ENCODE measurements at places on chromosomes 7 and 10.

DNA sequence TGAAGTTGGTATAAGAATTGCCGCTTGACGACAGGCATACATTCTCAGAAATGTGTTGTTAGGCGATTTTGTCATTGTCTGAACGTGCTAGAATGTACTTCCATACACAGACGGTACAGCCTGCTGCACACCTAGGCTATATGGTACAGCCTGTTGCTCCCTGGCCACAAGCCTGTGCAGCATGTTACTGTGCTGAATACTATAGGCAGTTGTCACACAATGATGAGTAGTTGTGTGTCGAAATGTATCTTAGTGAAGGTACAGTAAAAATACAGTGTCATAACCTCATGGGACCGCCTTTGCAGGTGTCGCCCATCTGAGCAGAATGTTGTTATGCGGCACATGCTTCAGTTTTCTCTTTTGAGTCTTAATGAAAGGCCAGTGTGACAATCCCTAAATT, 66.5 kb downstream of the SHH start:
- no peak for DNase-seq

GRCh38 chr7:26279405-26279804, 12.3 kb upstream of the SNX10 start:
- no peak for DNase-seq

- DNase-seq, result peak; percentile 79
These were observed 2.3 kb upstream of the DRGX start for GRCh38 chr10:49398000-49398861.

DNA sequence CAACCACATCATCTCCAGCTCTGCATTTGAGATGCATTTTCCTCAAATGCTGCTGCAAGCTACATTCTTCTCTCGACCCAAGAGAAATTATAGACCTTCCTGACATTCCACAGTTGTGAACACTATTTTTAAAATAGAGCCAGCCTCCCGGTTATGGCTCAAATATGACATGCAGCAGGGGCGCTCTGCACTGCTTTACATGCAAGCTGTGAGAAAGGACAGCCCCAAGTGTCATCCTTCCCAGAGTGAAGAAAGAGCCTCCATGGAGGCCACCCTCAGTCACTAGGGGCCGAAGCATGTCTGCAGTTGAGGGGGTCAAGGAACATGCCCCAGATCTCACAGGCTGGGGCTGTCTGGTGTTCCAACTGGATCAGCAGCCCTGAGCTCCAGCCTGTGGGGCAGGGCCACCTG, 63.9 kb upstream of the CHST15 start:
- DNase-seq, result no peak

DNA sequence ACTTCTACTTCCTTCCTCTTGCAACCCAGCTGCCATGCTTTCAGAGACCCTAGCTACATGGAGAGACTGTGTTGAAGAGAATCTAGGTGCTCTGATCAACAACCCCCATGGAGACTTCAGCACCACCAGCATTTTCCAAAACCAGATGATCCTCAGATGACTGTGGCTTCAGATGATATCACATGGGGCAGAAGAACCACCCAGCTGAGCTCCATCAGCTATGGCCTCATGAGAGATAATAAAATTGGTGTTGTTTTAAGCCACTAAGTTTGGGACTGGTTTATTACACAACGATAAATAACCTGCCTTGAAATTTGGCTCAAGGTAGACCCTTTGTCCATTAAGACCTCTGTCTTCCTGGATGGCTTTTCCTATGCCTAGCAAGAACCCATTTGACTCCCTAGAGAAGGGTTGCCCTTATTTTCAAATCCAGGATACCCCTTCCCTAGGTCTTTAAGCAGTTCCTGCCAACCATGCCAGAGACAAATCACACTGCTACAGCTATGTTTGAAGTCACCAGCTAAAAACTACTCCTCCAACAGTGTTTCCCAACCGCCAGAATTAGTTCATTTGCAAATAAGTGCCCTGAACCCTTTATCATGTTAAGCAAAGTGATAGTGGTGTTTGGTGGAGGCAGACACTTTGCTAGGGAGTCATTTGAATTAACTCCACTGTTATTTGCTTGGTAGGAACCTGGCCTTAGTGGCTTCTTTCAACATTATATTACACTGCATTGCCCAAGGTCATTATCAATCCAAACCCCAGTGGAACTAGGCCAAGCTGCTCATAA, 136.9 kb upstream of the PALS2 start:
- DNase-seq, result no peak

DNA sequence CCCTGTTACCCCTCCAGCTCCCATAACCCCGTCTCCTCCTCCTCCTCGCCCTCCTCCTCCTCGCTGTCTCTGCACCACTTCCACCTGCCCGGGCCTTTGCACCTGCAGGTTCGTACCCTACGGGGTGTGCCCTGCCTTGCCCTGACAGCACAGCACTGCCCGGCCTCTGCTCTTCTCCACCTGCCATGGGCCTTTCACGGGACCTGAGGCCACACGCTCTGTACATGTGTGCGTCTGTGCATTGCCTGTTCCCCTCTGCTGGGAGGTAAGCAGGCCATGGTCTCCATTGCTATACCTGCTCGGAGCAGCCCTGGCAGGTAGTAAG, 40.0 kb downstream of the MICALL2 start:
- no peak for DNase-seq

GRCh38 chr7:11623093-11623678, 208.8 kb downstream of the THSD7A start:
- peak; percentile 33 for DNase-seq

DNA sequence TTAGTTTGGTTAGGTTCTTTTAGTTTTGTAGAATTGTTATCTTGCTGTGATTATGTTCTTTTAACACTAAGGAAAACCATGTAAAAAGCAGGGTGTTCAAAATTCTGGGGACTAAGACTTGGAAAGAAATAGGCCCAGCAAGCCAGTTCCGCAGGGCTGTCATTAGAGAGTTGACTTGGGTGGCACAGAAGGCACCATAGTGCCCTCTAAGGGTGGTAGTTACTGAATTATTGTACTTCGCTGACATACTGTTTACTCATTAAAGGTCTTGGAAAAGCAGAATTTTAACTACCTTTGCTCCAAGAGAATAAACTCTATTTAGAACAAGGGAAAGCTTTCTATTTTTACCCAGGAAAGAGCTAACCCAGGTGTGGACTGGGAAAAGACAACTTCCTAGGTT, 86.5 kb downstream of the OTUD1 start:
- DNase-seq, result peak; percentile 71

DNA sequence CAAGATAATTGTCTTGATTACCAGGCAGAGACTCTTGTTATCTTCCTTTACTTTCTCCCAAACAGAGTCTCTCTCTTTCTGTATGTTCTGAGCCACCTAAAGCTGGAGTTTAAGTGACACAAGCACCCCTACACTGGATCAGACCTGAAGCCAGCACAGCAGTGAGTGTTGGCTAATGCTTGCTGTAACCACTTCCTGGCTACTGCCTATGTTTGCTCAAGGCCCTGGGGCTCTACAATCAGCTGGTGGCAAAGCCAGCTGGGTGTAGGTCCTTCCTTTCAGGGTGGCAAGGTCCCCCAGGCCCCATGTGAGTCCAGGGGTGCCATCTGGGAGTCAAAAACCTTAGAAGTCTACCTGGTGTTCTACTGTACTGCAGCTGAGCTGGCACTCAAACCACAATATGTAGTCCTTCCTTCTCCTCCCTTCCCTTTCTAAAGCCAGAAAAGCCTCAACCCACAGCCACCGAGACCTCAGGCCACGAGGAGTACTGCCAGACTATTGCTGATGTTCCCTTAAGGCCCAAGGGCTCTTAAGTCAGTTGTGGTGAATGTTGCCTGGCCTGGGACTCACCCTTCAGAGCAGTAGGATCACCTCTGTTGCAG, 416.3 kb downstream of the ADRA2A start:
- DNase-seq, result peak; percentile 15

- no peak for DNase-seq
These were observed 5.1 kb downstream of the LRRC72 start for GRCh38 chr7:16531707-16532106.

- no peak for DNase-seq
These were observed 24.4 kb upstream of the KBTBD2 start for GRCh38 chr7:32916006-32916405.

DNA sequence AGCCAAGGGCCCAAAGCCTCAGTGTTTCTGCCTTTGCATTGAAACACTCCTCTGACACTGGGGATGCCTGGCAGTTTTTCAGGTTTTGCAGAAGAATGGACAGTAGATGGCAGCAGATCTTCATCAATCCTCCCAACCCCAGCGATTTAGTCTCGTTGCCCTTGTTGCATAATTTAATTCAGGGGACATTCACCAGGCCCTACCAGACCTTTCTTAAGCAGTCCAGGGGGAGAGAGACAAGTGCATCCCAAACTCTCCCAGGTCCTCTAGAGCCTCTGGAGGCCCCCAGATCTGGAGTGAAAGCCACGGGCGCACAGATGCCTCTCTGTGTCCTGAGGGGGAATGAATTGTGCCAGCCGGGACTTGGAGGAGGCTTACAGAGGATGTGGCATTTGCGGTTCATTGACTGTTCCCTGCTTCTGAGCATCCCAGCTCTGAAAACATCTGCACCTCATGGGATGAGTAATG, 29.6 kb downstream of the MINDY4 start:
- peak; percentile 86 for DNase-seq

DNA sequence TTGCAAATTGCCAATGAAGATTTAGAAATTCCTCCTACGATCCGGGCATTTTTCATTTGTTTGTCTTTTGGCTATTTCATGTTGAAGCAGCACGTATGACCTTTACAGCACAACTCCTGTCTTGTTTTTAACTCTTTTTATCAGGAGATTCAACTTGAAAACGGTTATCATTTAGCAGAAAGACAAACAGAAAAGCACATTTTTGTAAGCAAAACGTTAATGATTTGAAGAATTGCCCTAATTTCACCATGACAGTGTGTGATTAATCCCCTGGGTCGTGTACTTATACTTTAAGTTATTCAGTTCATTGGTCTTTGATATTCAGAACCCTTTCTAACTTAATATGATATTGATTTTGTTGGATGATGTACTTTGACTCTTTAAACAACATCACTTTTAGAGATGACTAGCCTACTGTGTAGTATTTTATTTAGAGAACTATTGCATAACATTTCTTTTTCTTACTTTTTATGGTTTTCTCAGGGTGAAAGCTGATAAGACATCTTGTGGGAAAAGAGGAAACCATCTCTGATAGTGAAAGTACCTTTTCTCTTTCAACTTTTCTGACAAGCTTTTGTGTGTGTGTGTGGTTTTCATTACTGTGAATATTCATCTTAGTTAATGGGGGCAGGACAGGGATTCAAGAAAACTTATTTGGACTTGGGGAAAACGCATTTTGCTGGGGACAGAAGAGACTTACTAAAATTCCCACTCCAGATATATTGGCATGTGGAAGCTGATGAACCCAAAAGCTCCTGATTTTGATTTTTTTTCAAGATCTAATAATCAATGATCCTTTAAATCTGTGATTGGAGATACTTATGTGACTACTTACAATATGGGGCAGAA, 8.1 kb downstream of the HHEX start:
- no peak for DNase-seq

DNA sequence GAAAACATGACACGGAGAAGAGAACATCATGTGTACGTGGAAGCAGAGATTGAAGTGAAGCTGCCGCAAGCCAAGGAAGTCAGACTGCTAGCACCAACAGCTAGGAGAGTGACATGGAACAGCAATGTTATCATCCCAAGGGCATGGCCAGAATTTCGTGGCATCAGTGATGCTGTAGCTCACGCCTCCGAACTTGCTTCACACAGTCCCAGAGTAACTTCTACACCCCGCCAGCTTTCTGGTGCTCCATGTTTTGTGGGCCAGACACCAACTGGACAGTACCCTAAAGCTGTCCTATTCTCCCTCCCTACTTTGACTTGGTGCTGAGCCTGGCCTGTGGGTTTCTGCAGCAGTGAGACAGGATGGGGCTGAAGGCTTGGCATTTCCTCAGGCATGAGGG, 33.0 kb upstream of the EMX2 start:
- DNase-seq, result no peak

GRCh38 chr7:105559926-105560325, 21.4 kb downstream of the EFCAB10 start:
- no peak for DNase-seq

Data from DMS53 (cell line).